GM13976 (cell line): ENCODE measurements at places on chromosomes 4 and X.
A peak's percentile ranks its signal among the peaks of the same experiment; 100 is the strongest.

- DNase-seq, result no peak
Measured at GRCh38 chrX:153689654-153690465, 2.1 kb downstream of the SLC6A8 start.

- DNase-seq, result no peak
Measured at GRCh38 chrX:47752685-47753084, 84.0 kb upstream of the ZNF81 start.

DNA sequence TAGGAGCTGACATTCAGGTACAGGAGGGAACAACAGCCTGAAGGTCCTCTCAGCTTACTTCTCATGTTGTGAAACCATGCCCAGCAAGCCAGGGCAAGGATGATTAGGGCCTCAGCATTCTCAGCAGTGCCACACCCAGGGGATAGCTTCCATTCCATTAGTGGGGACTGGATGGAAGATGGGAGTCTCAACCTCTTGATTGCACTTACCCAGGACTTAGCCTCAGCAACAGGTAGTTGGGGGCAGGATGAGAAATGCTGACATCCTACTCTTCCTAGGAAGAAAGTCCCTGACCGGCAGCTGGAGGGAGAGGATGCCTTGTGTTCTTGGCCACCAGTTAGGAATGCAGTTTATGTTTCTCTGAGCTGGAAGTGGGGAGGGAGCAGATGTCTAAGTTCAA, 8.8 kb upstream of the BEX3 start:
- DNase-seq, result no peak

DNA sequence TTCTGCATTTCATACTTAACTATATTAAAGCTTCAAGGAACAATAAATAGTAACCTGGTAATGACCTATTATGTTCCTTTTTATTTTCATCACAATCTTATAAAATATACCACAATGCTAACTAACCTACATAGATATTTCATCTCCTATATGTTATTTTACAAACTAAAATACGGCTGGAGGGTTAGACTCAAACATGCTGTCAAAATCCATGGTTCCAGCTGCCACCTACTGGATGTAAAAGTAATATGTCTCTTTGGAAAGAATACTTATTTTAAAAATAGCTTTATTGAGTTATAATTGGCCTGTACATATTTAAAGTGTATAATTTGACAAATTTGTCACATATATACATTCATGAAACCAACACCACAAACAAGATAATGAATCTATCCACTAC, 15.0 kb downstream of the RGN start:
- DNase-seq, result peak; percentile 25

DNA sequence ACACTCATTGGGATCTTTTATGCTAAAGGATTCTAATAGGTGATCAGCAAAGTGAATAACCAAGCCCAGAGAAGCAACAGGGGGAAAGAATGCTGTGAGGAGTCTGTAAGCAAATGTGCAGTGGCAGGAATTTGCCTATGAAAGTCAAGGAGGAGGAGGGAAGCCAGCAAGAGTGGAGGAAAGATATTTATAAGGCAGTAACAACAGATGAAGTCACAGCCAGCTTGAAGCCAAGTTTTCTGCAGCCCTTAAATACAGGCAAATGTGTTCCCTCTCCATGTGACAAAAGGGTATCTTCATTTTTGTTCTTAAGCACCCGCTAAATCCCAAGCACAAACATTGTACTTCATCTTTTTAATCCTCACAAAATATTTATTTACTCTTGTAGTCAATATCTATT, 275.0 kb upstream of the CLNK start:
- no peak for DNase-seq

- DNase-seq, result no peak
Measured at GRCh38 chrX:143580266-143580665, 55.6 kb downstream of the SLITRK4 start.

DNA sequence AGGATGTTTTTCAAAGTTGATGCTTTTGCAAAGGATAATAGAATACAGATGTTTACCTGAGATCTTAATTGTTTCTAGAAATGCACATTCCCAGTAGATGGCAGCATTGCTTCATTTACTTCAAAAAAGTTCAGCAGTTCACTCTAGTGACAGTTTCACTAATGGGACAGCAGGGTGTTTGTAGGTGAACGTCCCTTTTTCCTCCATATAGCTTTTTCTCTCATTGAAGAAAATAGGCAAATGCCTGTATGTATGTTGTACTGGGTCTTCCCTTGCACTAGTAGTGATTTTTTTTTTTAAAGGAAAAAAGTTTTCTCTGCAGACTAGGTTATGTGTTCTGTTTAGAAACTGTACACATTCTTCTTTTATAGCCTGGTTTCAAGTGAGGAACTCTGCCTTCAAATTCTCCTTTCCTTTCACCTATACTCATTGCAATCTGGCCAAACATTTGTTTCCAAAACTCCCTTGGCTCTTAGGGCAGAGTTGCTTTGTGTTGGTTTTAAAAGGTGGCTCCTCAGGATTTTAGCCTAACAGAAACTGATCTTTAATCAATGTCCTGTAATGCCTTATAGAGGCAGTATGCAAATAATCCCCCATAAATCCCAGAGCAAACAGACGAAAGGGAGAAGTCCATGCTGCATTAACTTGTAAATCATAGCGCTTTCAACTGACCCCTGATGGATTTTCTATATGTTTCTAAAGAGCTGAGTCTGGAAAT, 86.3 kb downstream of the EGF start:
- peak; percentile 67 for DNase-seq

- DNase-seq, result no peak
Measured at GRCh38 chr4:52864793-52865192, 2.7 kb downstream of the RASL11B start.

DNA sequence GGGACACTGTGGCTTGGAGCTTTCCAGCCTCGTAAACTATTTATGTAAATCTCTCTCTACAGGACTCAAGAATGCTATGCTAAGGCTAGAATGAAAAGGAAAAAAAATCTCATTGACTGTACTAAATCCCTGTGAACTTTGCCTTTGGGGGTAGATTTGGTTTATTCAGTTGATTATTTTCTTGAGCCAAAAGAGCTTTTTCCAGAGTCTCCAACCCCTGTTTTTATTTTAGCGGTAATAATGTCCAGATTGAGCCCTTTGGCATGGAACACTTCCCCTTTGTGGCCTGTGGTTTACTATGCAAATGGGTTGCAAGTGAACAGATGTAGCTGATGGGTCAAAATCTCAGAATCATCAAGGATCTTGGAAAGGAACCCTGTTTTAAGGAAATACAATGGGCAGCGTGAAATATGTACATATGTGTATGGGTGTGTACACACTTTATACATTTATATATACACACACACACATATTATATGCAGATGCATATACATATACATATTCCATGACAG, 72.9 kb downstream of the FAM9B start:
- no peak for DNase-seq

DNA sequence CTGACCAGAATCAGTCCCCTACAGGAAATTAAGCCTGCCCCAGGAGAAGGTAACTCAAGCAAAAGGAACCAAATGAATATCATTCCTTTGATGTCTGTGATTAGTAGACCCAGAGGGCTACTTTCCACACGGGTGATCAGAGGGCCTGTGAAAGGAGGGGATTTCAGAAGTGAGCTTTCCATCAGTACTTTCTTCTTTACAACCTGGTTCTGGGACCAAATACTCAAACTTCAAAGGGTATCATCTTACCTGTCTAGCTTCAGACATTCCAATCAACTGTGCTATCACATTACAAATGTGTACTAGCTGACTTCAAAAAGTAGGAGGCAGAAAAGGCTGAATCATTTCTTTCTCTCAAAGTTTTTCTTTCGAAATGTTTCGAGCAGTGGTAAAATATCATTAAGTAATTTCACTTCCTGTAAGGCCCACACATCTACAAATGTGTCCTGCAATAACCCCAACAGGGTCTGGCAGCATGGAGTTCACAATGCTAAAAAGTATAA, 23.9 kb downstream of the ACSL4 start:
- peak; percentile 36 for DNase-seq

DNA sequence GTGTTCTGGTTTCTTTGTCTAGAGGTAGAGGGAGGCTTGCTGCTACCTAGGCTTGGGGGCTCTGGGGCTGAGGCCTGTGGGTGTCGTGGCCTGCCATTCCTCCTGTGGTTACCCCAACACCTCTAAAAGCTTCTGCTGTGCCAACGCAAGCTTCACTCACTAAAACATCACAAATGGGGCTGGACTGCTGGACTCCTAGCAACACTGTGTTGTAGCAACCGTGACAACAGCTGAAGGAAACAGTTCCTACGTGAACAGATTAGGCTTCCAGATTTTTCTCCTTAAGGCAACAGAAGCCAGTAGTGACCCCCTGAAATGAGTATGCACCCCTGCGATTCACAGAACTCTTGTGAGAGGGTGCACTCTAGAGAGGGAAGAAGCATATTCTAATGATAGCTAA, 138.3 kb upstream of the TEX13D start:
- no peak for DNase-seq

GRCh38 chrX:139758250-139758649, 50.3 kb upstream of the MCF2 start:
- DNase-seq, result no peak

- peak; percentile 64 for DNase-seq
Measured at GRCh38 chr4:185479507-185479971, 8.0 kb upstream of the CCDC110 start.

DNA sequence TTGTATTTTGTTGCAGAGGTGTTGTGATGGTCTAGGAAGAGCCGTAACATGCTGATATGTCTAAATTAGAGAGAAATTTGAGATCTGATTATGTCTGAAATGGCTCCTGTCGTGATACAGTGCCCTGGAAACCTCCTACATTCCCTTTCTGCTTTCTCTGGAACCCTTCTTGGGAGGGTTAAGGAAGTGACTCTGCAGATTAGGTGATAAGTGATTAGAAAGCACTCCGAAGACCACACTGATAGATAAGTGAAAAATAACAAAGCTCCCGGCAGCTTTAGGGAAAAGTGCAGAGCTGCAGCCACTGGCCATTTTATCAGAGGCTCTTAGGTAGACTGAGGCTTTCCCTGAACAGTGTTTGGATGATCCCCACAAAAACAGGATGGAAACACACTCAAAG, 110.6 kb downstream of the MGST2 start:
- no peak for DNase-seq

DNA sequence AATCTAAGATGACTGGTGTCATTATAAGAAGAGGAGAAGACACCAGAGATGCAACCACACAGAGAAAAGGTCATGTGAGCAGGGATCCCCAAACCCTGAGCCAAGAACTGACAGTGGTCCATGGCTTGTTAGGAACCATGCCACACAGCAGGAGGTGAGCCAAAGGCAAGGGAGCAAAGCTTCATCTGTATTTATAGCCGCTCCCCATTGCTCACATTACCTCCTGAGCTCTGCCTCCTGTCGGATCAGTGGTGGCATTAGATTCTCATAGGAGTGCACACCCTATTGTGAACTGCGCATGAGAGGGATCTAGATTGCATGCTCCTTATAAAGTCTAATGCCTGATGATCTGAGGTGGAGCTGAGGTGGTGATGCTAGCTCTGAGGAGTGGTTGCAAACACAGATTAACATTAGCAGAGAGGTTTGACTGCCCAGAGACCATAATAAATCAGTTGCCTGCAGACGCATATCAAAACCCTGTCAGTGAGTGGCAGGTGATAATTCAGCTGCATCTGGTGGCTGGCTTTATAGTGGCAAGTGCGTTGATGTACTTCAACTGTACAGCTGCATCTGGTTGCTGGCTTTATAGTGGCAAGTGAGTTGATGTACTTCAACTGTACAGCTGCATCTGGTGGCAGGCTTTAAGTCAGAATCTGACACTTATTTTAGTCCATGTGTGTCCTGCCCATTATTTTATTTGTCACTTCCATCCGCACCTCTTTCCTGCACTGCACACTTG, 19.8 kb upstream of the CXCL2 start:
- no peak for DNase-seq

GRCh38 chrX:110153896-110154295, 151.0 kb downstream of the TMEM164 start:
- DNase-seq, result no peak

DNA sequence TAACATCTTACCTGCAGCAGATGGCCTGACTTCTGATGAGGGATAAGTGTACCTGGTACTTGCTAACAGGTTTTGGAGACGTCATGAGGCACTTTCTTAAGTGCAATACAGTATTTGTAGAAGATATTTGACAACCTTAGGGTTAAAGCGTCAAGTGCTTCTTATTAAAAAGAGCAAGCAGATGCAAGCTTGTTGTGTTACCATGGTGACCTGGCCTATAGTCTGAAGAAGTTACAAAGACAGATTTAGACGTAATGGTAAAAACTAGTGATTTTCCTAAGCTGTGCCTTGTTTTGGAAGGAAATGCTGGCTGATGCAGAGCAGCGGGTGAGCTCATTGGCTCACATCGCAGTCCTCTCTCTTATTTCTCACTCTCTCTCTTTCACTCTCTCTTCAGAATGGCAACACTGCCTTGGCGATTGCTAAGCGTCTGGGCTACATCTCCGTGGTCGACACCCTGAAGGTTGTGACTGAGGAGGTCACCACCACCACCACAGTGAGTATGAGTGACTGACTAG, 243.6 kb downstream of the ANK2 start:
- DNase-seq, result no peak

- DNase-seq, result no peak
Measured at GRCh38 chrX:39772057-39772832, 325.5 kb downstream of the BCOR start.

DNA sequence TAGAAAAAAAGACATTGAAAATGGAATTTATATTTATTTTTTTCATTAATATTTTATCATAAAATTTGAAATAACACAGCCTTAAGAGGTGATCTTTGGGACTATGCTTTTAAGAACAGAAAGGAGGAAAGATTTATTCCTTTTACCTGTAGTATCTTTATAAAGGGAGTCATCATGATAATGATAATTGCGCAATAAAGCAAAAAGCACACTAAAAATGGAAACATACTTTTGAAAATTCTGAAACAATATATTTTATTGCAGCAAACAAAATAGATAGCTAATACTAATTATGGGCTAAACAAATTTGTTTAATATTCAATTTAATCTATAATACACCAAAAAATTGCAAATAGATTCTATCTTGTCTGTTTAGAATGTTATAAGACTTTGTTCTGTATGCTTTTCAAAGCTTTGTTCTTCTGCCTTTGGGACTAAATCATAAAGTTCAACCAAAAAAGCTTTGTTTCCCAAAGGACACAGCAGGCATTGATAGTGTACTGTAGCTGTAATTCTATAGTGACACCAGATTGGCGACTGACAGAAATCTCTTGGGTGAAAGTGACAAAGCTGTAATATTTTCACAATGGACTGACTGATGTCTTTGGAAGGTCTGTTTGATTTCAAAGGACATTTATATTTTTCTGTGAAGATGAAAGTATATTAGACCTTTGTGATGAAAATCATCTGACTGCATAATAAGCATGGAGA, 2156.6 kb upstream of the TENM3 start:
- DNase-seq, result no peak

DNA sequence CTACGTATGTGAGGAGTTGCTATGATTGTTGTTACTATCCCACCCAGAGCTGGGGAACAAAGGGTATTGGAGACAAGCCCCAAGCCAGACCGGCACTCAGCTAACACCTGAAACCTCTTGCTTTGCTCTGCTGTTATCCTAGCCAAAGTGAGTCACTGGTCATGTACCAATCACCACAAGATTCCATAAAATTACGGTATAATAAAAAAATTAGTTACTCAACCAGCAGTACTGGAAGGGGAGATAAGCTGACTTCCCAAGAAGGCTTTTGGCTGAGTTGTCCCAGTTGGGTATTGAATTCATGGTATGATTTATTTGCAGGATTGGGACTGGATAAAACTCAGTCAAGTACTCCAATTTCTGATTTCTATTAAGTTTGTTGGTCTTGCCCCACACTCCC, 5.3 kb downstream of the EDA2R start:
- DNase-seq, result no peak
